ENCODE measurements at places on chromosomes 1 and 21.
A peak's percentile ranks its signal among the peaks of the same experiment; 100 is the strongest.

DNA sequence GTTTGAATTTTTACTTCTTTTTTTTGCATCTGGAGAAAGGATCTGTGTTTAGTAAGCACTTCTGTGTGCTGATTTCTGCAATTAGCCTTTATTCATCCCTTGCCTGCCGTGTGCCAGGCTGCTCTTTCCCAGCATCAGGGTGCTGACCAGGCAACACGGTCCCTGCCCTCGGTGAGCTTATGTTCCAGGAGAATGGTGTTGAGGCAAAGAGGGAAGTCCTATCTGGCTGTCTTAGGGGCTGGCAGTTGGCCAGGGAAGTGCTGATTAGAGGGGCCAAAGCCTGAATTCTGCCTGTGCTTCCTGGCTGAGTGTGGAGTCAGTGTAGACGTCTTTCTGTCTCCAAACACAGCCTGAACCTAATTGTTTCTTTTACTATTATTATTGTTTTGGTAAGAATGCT lies 187.1 kb downstream of the CAMTA1 start:
- DNase-seq = peak; percentile 1

DNA sequence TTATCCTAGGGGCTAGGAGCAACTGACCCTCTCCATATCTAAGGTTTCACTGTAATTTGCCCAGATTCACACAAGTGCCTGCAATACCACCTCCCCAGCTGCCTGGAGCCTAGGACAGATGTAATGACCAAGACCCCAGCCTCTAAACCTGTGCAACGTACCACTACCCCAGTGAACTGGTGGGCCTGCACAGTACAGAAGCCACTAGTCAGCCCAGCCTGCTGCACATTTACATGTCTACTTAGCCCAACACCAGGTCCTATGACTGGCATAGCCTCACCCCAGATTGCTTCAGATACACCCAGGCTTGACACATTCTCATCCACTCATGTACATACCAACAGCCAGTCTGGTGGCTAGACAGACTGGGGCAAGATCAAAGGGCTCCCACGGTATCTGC lies 1336.6 kb downstream of the BRINP3 start:
- DNase-seq = no peak

GRCh38 chr1:204301171-204301957 lies 58.4 kb downstream of the PLEKHA6 start:
- no peak for DNase-seq

DNA sequence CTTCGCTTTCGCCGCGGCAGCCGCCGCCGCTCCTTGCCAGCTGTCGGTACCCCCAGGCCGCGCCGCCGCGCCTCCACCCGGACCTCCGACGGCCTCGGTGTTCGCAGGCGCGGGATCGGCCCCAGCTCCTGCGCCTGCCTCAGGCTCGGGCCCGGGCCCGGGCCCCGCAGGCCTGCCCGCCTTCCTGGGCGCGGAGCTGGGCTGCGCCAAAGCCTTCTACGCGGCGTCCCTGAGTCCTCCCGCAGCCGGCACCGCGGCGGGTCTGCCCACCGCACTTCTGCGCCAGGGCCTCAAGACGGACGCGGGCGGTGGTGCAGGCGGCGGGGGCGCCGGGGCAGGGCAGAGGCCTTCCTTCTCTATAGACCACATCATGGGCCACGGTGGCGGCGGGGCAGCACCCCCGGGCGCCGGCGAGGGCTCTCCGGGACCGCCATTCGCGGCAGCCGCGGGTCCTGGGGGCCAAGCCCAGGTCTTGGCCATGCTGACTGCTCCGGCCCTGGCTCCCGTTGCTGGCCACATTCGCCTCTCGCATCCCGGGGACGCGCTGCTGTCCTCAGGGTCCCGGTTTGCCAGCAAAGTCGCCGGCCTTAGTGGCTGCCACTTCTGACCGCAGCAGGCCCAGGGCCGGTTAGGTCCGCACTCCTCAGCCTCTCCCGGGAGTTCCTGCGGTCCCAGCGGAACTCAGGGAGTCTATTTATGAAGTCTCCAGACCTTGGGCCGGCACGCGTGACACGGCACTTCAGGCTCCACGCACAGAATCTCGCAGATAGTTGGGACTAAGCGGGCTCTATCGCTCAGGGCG lies 1.4 kb downstream of the FOXD2 start:
- no peak for DNase-seq

DNA sequence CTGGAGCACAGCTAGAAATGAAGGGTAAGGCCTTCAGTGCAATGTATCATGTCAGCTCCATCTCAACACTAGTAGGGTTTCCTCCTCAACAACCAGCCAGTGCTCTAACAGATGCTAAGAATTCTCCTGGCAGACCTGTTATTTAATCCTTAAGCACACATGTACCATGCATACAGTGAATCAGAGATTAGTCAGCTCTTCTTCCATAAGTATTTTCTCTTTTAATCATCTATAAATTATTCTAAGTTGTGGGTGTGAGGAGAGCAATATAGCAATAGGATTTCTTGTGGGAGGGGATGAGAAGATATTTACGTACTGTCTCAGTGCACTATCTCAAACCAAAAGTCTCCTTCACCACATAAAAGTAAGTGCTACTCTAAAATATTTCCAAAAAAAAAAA lies 95.3 kb downstream of the COP1 start:
- DNase-seq = no peak

DNA sequence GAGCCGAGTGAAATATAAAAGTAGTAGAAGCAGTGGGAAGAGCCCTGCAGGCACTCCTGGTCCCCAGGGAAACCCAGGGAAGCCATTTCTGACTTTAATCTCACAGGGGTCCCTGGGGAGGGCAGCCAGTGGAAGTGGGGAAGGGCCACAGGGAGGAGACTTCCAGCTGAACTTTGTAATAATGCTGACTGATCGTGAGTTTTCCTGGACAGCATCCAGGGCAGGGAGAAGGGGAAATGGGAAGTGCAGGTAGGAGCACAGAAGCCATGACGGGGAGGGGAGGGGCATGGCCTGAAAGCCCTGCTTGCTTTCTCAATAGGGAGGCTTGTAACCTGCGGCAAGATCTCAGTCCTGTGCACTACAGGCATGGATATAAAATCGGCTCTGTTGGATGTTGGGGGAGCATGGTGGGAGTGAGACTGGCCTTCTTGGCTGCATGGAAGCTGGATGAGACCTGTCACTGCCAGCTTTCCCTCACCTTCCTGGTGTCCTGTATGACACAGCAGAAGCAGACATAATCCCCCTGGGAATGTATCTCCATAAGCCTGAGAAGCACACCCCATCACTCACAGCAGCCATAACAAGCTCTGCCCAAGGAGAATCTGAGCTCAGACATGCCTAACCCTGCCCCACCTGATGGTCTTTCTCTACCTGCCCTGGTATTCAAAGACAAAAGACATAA lies 15.1 kb upstream of the MX1 start:
- no peak for DNase-seq

DNA sequence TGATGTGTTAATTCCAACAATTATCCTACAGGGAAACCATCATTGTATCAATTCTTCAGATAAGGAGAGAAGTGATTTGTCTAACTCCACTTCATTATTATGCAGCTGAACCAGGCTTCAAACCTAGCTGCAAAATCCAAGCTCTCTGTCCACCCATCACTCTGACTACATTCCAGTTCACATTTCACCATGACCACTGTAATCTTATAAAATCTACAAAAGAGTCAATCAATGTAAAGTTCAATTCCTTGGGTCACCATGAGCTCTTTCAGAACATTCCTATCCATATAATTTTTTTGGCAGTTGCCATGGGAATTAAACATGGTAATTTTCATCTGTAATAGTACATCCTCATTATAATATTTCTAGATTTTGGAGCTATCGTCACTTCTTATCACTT lies 100.9 kb downstream of the PLPPR5 start:
- no peak for DNase-seq
